ENCODE measurements at places on chromosomes 7 and 10.

- no peak for DNase-seq
Measured at GRCh38 chr7:39421661-39422060, 144.5 kb upstream of the YAE1 start.

DNA sequence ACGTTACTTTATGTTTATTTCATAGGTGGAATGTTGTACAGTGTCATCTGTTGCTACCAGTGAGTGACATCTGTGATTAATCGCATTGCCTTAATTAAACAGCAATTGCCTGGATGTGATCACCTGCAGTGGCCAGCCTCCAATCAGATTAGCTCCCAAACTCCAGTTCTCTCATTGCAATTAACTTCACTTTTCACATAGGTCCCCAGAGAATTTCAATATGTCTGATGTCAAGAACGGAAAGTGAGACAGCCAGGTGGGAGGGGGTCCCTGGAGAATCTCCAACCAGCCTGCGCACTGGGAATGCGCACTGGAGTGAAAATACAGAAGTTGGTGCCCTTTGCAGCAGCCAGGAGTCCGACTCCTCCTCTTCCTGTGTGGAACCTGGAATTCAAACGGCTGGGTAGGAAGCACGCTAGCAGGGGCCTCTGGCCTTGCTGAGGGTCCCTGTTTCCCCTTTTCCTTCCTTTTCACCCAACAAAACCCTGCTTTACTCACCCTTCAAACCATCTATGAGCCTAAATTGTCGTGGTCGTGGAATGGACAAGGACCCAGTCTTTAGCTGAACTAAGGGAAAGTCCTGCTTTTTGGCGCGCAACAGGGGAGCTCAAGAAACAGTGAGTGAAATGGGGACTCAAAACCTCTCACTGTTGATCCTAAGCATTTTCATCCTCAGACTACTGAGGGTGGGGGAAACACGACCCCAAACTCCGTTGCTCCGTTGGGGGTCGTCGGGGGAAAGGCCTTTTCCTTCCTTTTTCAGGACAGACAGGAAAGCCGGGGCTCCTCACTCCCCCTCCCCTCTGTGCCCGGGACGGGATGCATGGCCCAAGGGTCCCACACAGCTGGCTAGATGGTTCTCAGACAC is 1355.5 kb upstream of the LRRTM3 start:
- no peak for DNase-seq

DNA sequence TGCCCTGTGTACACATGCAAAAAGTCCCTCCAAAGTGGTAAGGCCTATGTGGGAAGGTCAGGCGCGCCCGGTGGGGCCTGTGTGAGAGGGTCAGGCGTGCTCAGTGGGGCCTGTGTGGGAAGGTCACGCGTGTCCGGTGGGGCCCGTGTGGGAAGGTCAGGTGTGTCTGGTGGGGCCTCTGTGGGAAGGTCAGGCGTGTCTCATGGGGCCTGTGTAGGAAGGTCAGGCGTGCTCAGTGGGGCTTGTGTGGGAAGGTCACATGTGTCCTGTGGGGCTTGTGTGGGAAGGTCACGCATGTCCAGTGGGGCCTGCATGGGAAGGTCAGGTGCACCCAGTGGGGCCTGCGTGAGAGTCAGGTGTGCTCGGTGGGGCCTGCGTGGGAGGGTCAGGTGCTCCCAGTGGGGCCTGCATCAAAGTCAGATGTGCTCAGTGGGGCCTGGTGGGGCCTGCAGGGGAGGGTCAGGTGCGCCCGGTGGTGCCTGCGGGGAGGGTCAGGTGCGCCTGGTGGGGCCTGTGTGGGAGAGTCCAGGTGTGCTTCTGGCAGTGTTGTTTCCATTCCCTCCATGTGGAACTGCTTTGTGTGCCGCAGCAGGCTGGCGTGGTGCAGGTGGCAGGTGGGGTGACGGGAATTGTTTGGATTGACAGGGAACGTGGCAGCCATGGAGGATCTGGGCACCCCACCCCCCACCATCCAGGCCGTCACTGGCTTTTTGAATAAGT is 15.4 kb downstream of the LRRC27 start:
- DNase-seq: no peak

DNA sequence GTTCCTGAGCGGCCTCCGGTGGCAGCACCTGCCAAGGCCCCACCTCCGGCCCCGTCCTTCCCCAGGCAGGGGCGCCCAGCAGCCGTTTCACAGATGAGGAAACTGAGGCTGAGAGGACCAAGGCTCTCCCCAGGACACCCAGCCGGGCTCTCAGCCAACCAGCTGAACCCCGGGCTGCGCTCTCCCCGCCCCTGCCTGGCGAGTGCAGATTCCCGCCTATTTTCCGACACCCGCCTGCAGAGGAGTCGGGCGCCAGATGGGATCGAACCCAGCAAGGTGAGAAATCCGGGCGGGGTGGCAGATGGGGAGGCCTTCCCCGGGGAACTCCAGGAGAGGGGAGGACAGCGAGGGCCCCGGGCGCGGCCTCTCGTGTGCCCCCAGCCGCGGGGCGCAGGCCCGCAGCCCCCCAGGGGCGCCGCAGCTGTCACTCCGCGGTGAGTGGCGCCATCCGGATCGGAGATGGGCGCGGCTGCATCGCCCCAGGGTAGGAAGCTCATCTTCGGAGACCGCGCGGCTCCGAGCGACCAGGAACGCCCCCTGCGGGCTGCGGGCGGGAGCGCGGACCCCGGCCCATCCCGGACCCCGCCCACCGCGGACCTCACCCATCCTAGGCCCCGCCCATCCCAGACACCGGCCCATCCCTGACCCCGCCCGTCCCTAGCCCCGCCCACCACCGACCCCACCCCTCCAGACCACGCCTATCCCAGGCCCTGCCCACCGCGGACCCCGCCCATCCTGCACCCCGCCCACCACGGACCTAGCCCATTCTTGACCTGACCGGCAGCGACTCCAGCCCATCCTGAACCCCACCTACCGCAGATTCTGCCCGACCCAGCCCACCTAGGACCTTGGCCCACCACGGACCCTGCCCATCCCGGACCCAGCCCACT is 90.3 kb downstream of the MICALL2 start:
- DNase-seq: peak; percentile 28

DNA sequence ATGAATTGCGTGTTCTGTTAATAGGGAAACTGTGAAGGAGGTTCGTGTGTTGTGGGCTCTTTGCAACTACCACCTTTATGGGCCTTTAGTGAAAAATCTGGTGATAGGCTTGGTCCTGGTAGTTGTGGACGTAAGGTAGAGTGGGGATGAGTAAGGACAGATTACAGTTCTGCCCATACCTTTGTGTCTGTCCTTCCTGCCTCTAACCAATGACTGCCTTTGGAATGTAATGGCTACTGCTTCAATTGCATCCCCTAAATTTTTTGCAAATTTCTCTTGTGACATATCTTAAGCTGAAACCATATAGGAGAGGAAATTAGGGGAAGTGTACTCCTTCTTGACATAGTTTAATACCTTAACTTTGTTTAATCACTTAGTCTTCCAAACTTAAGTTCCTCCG is 82.3 kb downstream of the ADK start:
- no peak for DNase-seq

DNA sequence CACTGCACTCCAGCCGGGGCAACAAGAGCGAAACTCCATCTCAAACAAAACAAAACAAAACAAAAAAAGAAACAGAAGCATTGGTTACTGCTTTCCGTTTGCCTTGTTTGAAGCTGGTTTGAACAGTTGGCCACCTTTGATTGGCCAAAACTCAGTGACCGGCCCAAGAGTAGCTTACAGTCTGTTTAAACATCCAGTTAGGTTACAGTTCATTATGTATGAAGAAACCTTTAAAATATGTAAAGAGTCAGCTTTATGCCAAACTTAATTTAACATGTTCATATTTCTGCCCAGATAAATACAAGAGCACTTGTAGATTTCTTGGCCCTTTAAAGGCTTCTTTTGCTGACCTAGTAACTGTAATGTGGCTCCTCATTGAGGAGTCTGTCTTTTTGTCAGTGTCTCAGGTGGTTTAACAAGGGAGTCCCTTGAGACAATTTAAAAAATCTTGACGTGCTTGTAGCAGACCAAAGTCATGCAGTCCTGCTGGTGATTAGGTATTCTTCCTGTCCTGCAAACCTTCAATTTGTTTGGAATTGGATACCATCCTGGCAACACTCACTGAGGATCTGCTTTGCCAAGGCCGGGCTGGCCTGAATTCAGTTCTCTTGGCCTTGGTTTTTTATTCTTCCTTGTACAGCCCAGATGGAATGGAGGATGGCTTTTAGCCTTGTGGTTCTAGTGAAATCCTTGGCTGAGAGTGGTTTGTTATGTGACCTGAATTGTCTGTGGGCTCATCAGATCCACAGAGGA is 128.9 kb downstream of the PLXDC2 start:
- DNase-seq: no peak

- DNase-seq: no peak
Measured at GRCh38 chr10:69863580-69863979, 61.9 kb downstream of the COL13A1 start.

DNA sequence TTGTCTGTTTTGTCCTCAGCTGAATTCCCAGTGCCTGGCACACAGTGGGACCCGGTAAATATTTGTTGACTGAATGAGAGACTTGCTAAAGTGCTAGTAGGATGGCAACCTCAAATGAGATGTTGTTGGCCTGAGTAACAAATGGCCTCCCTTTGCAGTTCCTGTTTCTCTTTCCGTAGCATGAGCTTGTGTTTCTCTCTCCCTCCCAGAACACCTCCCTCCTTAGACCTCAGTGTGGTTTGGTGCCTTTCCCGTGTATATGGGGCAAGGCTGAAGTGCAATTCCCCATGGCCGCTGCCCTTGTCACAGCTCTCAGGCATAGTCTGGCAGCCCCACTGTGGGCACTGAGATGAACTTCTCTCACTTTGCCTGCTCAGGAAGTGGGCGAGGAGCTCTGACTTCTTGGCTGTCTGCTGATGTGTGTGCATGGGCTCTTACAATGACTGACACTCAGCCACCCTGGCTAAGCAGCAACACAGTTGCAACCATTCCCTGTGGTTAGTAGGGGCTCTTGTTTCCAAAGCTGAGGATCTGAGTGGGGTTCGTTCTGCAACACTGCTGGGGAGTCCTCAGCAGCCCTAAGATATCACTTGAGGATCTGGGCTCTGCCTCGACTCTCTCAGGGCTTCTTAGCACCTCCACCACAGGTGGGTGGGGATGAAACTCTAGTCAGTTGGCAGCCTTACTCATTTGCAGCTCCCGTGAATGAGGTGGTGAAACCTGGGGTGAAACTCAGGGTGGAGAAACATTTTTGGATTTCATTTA is 136.1 kb downstream of the ICA1 start:
- peak; percentile 80 for DNase-seq

DNA sequence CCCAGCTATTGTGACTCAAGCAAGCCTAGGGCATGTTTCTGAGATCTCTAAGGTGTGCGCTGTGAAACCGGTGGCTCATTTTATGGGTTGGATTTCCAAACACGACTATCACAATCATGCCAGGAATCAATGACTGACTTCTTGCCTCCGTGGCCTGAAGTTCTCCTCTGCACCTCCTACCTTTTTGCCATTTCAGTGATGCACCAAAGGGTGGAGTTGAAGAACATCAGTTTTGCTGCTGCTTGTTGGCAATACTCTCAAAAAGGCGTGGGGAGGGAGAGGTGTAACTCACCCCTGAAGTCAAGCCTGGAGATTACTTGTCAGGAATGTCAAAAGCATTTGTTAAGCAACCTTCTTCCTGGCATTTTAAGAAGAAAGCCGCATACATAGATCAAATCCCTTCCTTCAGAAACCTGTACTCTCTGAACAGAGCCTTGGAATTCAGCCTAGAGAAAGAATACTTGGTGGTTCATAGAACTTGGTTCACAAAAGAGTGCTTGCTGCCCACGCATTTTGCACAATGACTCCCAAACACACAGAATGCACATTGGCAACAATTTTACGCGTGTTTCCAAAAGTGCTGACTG is 41.0 kb downstream of the KIAA1217 start:
- no peak for DNase-seq

DNA sequence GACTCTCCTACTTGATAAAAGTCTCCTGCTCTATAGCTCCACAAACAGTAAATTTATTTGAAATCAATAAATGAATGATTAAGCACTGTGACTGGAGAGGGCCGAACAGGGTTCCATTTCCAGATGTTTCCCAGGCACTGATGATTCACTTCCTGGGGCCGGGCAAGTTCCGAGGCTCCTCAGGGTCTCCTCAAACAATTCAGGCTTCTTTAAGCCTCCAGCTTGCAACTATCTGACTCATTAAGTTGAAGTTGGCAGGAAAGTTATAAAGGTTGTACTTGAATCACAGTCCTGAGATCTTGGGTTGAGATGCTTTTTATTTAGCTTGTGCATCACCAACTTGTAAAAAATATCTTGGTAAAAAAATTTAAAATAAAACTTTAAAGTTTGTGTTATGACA is 612.9 kb downstream of the DNAJB6 start:
- no peak for DNase-seq

GRCh38 chr7:140771826-140772225 is 75.3 kb downstream of the NDUFB2 start:
- DNase-seq: no peak

GRCh38 chr7:105816266-105816843 is 60.0 kb downstream of the ATXN7L1 start:
- DNase-seq: no peak

- no peak for DNase-seq
Measured at GRCh38 chr7:35971133-35971891, 170.5 kb downstream of the SEPTIN7 start.

GRCh38 chr7:129872054-129872453 is 80.7 kb downstream of the UBE2H start:
- no peak for DNase-seq

DNA sequence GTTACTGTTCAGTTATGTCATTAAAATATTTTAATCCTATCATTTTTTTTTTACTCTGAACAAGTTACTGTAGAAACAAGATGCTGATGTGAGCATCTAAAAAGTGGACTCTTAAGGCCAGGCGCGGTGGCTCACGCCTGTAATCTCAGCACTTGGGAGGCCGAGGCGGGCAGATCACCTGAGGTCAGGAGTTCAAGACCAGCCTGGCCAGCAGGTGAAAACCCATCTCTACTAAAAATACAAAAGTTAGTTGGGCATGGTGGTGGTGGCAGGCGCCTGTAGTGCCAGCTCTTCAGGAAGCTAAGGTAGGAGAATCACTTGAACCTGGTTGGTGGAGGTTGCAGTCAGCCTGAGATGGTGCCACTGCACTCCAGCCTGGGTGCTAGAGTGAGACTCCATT is 2.9 kb downstream of the WAC start:
- no peak for DNase-seq

DNA sequence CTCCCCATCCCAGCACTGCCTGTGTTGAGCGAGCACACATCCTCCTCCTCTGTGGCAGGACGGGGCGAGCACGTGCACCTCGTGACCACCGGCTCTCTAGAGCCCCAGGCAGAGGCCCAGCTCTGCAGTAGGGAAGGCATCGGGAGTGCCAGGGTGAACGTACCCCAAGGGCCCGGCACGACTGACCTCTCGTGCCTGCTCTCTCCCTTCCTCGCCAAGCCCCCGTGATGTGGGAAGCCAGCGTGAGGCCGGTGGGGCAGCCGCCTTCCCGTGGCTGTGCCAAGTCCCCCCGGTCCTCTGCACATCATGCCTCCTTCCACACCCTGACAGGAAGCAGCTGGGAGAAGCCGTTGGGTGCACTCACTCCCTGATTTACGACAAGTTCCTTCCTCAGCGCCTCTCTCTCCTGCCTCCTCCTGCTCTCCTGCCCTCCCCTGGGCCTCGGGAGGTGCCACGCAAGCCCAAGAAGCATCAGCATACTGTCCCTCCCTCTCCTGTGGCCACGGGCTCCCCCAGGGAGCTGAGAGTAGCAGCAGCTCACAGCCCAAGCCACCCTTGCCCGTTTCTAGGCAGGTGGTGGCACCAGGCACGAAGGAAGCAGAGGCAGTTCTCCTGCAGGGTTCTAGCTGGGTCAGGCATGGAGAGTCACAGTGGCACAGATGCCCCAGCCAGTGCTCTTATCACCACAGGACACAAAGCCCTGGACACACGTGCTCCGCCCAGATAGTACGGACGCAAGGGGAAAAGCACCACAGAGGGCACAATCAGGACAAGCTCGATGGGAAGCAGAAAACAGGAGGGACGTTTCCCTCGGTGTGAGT is 47.0 kb downstream of the AMZ1 start:
- no peak for DNase-seq

- DNase-seq: no peak
Measured at GRCh38 chr10:2935647-2936386, 131.5 kb upstream of the PFKP start.
